Stimulated activated CD4-positive, alpha-beta T cell treated with anti-CD3 and anti-CD28 coated beads, Interleukin-1b, Interleukin-23, amount 100 ng/mL, for 4 hours (primary cell): ENCODE measurements at places on chromosomes 7 and 10.

- no peak for DNase-seq
These were observed 6.7 kb downstream of the SH2D4B start for GRCh38 chr10:80544316-80544953.

- DNase-seq = no peak
These were observed 6.9 kb downstream of the C10orf62 start for GRCh38 chr10:97596101-97597082.

DNA sequence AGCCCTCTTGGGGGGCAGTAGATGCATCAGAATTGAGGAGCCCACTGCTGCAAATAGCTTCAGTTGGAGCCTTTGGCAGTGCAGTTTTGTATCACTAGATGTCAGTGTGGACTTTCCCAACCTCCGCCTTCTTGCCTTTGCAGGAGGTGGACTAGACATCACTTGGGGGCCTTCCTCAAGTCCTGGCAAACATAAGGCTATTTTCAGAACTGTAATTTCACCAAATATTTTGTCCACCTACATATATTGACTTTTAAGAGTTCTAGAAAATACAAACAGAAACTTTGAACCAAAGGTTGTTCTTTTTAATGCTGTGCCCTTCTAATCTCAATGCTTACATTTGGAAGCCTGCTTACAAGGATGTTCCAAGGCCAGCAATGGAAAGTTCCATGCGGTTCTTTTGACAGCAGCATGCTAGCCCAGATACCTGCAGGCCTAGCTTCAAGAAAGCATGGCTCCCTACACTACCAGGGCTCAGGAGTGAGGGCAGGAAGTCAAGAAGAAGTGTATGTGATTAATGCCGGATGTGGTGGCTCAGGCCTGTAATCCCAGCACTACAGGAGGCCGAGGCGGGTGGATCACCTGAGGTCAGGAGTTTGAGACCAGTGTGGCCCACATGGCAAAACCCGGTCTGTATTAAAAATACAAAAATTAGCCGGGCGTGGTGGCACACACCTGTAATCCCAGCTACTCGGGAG, 8.0 kb upstream of the ZNRF2 start:
- peak; percentile 43 for DNase-seq

- no peak for DNase-seq
These were observed 7.7 kb downstream of the HDAC9 start for GRCh38 chr7:18503126-18503866.

DNA sequence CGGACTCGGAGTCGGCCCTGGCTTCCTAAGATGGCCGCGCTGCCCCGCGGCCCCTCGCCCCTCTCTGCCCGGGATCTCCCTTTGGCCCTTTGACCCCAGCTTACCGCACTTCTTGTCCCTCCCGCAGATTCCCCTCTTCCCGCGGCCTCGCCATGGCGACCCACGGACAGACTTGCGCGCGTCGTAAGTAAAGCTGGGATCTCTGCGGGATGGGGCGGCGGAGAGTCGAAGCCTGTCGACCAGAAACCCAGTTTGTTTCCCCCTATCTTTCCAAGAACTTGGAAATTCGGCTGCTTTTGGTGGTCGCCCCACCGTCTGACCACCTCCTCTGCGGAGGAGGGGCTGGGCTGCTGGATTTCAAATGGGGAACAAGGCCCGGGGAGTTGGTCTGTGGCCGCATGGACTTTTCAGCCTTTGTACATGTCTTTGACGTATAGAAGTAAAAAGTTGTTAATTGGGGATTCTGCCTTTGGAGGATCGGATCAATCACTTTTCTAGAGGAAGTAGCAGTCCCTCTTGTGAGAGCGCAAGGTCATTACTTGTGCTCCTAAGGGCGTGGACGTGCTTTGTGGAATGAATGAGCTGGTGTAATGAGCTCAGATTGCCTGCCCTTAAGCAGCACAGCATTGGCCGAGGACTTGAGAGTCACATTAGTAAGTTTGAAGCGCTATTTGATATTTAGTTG, 553 bp downstream of the VDAC2 start:
- no peak for DNase-seq

DNA sequence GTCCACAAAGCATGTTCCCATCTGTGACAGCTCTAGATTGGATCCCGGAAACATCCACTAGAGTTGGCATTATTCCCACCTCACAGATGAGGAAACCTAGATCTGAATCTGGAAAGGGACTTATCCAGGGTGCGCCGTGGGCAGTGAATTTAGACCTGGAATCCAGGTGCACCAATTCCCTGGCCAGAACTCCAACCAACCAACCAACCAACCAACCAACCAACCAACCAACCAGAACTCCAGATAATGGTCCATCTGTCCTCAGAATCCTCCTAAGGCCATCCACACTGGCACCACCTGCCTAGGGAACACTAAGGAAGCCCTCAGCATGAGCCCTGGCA, 42.0 kb upstream of the ZMIZ1 start:
- DNase-seq = no peak

DNA sequence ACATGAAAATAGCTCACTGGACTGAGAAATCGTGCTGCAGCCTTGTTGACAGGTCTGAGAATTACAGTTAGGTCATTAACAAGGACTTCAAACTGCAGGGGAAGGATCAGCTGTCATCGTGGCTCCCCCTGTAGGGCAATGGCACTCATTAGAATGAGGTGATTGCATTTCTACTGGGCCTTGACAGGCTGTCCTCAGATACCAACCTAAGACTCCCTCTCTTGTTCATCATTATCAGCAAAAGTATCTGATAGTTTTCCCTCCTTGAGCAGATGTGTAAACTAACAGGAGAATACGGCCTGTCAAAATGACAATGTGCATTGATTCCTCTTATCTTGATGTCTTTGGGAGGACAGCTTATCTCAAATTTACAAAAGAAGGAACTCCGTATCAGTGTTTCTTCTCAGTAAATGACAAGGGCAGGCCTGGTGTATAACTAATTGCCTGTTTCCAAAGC, 648.5 kb upstream of the LRRN3 start:
- no peak for DNase-seq

DNA sequence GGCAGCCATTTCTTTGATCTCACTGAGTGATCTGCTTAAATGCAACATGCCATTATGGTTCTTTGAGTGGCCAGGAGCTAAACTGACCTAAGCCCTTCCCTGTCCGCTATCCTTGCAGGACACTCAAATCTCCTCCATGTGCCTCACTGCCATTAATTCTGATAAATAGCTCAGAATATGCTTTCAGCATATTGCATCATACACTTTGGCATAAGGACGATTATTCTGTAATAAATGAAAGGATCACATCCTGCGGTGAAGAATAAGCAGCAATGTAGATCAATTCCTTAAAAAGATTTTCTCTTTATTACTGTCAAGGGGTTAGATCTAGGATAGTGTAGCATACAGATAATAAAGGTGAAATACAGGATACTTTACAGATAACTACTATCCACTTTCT, 231.8 kb upstream of the CTBP2 start:
- DNase-seq = no peak

- no peak for DNase-seq
These were observed 240.2 kb downstream of the PRKG1 start for GRCh38 chr10:51314481-51314880.

- DNase-seq = no peak
These were observed 287.3 kb downstream of the RPS24 start for GRCh38 chr10:78321000-78321399.

- no peak for DNase-seq
These were observed 144.1 kb upstream of the PRSS58 start for GRCh38 chr7:142401951-142402350.

DNA sequence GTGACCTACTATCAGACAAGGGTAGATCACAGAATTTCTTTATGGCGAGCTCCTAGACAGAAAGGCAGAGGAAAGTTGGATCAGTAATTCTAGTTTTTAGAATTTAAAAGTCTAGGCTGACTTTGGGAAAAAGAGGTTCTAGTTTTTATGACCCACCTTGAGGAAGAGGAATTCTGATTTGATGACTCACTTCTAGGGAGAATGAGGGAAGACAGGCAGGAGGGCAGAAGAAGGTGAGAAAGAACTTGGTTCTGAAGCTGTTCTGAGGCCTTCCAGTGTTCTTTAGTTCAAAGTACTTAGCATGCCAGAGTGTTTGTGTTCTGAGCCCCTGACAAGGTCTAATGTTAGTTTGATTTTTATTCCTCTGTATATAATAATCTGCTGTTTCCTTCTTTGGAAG, 97.2 kb downstream of the PODXL start:
- DNase-seq = no peak

- DNase-seq = no peak
These were observed 40.5 kb downstream of the PRSS2 start for GRCh38 chr7:142811154-142811737.

GRCh38 chr10:80966326-80966986, 428.8 kb downstream of the SH2D4B start:
- no peak for DNase-seq

GRCh38 chr7:77258014-77258413, 58.4 kb upstream of the FGL2 start:
- no peak for DNase-seq

DNA sequence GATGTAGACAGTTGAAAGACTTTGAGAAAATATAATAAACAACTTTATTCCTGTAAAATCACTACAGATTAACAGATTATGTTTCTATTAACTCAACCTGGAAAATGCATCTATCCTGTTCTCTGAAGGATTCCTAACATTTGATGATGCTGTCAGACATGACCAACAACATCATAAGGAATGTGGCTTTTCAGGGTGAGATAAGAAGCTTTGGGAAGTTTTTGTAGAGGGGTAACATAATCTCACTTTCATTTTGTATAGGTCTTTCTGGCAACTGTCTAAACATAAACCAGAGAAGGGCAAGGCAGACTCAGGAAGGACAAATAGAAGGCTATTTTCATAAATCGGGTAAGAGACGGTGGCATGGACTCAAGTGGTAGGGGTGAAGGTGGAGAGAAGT, 112.2 kb downstream of the TES start:
- no peak for DNase-seq

- DNase-seq = no peak
These were observed 55.0 kb upstream of the AKR1E2 start for GRCh38 chr10:4770801-4771553.
